ENCODE measurements at places on chromosomes 3 and 15. TPM values are rescaled to one million over a fixed set of nuclear protein-coding genes. Genes with fewer than 3 reads are reported as not detected.

The TMEM212 gene
- total RNA-seq = not detected

The AEN gene
- 39.6 TPM for total RNA-seq

The MUC20 gene
- total RNA-seq = 2.7 TPM

The DNAJA4 gene
- total RNA-seq = 26.7 TPM

The SLC22A13 gene
- 0.67 TPM for total RNA-seq

The FBXO22 gene
- total RNA-seq = 27.3 TPM

All from activated naive CD4-positive, alpha-beta T cell treated with anti-CD3 and anti-CD28 coated beads, Interleukin-2, amount 10 ng/mL, durations not matched to agents 5 hours and 36 hours (primary cell).